ENCODE measurements at places on chromosomes 13 and 19.

GRCh38 chr13:53010374-53011105, 18.1 kb upstream of the OLFM4 start:
- DNase-seq: no peak

GRCh38 chr19:29812881-29813275, 1.1 kb downstream of the CCNE1 start:
- DNase-seq: no peak

- no peak for DNase-seq
Measured at GRCh38 chr13:49457221-49457620, 13.1 kb downstream of the SETDB2 start.

DNA sequence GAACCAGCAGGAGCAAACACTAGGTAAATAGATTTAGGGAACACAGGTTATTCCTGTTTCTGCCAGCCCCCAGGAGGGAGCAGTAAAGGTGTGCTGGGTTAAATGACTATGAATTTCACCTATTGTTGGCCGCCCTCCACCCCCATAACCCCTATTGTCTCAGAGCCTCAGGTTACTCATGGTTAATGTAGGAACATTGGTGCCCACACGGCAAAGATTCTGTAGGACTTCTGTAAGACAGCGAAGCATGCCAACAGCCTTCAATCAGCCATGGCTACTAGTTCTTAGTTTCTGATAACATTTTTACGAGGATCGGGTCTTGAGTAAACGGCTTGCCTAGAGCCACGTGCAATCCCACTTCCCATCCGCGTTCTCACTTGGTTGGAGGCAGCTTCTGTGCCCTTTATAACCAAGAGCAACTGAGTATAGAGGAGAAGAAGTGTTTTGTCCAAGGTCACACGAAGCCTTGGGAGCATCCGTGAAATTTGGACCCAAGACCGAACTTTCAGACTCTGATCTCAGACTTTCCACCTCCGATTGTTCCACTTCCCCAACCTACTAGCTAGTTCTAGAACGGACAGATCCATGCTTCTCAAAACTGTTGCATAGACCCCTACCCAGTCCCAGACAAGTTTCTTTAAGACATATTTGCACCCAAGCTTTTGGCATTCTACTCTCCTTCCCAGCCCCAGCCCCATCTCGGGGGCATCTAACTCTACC, 5.1 kb upstream of the CACNG8 start:
- DNase-seq: no peak

GRCh38 chr19:32253683-32254508, 91.5 kb upstream of the ZNF507 start:
- no peak for DNase-seq

GRCh38 chr19:51628153-51628939, 1.9 kb downstream of the SIGLEC5 start:
- DNase-seq: no peak

GRCh38 chr13:80160110-80160509, 180.8 kb downstream of the SPRY2 start:
- DNase-seq: no peak

- DNase-seq: no peak
Measured at GRCh38 chr19:46191356-46191755, 38.2 kb upstream of the IGFL1 start.

- DNase-seq: no peak
Measured at GRCh38 chr13:113369881-113370280, 6.0 kb upstream of the GRTP1 start.

DNA sequence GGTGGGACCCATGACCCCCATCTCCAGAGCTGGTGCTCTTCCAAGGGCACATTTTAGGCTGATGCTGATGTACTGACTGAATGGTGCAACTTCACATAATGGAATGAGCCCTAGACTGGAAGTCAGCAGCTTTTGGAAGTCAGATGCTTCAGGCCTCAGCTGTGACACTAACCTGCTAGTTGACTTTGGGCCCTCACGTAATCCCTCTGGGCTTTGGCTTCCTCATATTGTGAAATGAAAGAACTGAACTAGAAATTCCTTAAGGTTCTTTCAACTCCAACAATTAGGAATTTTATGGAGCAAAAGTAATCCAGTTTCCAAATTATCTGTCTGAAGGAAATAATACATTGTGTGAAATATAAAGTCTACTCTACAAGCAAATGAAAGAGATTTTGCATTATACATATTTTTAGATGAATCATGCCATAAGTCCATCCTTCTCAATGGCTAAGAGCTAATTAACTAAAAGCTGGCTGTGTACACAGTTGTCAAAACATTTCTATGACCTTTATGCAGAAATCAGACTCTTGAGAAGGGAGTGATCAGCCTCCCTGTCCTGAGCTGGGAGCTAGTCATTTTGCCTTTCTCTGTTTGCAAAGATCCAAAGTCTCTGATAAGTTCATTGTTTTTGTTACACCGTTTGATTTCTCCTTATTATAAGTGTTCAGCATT, 204.2 kb downstream of the DCLK1 start:
- no peak for DNase-seq

DNA sequence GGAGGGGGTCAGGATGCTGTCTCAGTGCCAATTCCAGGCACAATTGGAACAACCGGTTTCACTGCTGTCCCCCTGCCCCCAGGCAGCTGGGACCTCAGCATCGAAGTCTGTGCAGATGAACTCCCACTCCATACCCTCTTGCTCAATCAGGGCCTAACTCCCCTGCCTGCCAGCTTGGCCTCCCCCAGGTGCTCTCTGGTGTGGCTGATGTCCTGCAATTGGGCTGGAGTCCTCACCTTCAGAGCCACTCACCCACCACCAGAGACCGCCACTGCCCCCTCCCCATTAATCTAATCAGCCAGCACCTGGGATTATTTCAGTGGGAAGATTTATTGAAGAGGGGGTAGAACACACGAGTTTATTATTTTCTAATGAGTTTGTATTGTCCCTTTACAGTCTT, 118.8 kb downstream of the MIPEP start:
- DNase-seq: no peak

GRCh38 chr13:102097708-102098107, 304.1 kb downstream of the FGF14 start:
- no peak for DNase-seq

GRCh38 chr13:98447881-98448641, 128.8 kb downstream of the STK24 start:
- no peak for DNase-seq

Measured in brain pericyte (primary cell).